ENCODE measurements at places on chromosomes 2 and 18. TPM values are rescaled to one million over a fixed set of nuclear protein-coding genes. Genes with fewer than 3 reads are reported as not detected.

Gene TUBA3E
- total RNA-seq, result not detected

Gene KCNE4
- 4.0 TPM for total RNA-seq

Gene SCYGR4
- not detected for total RNA-seq

GRCh38 chr2:8615252-8615575, 66.6 kb upstream of the ID2 start:
- DNase-seq, result no peak

GRCh38 chr2:62472312-62472711, 33.7 kb downstream of the TMEM17 start:
- DNase-seq, result no peak

DNA sequence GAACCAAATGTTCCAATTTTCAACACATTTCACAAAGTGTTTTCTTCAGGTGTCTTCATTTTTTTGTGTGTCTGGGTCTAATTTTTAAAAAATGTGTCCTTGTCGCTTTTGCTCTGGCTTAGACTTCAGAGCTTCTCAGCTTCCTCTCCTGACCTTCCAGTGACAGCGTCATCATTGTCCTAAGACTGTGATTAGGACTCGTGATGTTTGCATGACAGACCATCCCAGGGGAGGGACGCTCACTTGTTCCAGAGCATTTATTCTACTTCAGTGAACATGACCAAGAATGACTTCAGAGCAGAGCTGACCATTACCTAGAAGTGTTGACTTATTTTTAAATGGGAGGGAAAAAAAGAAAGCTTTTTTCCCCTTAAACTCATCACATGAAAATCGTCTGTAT, 591.9 kb downstream of the IRS1 start:
- DNase-seq, result no peak

DNA sequence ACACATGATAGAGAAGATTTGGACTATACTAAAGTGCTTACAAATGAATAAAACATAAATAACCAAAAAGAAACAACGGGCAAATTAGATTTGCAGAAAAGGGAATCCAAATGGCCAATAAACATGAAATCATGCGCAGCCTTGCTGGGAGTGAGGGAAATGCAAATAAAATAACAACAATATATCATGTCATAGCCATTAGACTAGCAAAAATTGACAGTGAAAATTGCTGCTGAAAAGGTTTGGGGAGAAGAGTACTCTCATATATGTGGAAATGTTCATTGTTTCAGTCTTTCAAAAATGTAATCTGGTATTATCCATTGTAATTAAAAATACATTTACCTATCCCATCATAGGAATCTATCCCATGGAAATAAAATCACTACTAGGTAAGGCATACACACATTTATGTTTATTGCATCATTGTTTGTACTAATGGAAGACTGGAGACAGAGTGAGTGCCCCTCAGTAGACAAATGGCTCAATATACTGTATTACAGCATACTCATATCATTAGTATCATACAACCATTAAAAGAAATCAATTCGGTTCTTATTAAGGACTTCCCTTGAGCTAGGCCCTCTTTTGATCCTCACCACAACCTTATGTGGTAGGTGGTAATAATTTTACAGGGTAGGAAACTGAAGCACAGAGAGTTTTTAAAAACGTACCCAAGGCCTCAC, 94.1 kb upstream of the MSTN start:
- no peak for DNase-seq
